Transverse colon (tissue), 4 donors: ENCODE measurements at places on chromosomes 6 and 20. TPM values are rescaled to one million over a fixed set of nuclear protein-coding genes. Genes with fewer than 3 reads are reported as not detected.

The SYTL3 gene
- 6.4 TPM for total RNA-seq

GRCh38 chr6:146154197-146154596 lies 125.3 kb downstream of the GRM1 start:
- no peaks in the 10 kb centered on the region for H3K36me3 ChIP-seq
- no peak for DNase-seq
- H3K4me3 ChIP-seq: no peak overlapping the region
- H3K4me1 ChIP-seq: no peaks in the 10 kb centered on the region
- H3K27ac ChIP-seq: no peak overlapping the region
- H3K27me3 ChIP-seq: no peaks in the 10 kb centered on the region

DNA sequence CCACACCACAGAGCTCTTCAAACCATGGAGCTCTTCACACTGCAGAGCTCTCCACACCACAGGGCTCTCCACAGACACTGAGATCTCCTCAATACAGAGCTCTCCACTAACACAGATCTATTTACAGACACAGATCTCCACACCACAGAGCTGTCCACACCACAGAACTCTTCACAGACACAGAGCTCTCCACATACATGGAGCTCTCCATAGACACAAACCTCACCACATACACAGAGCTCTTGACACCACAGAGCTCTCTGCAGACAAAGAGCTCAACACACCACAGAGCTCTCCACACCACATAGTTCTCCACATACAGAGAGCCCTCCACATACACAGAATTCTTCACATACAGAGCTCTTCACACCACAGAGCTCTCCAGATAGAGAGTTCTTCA lies 53.0 kb downstream of the ERMARD start:
- no peaks in the 10 kb centered on the region for H3K36me3 ChIP-seq
- H3K27ac ChIP-seq: no peak overlapping the region
- no peaks in the 10 kb centered on the region for H3K27me3 ChIP-seq

The CST4 gene
- total RNA-seq: not detected

GRCh38 chr6:5838656-5839396 lies 167.9 kb downstream of the NRN1 start:
- no peak overlapping the region for H3K4me3 ChIP-seq
- H3K4me1 ChIP-seq: no peaks in the 10 kb centered on the region
- H3K27ac ChIP-seq: no peak overlapping the region
- no peaks in the 10 kb centered on the region for H3K36me3 ChIP-seq

DNA sequence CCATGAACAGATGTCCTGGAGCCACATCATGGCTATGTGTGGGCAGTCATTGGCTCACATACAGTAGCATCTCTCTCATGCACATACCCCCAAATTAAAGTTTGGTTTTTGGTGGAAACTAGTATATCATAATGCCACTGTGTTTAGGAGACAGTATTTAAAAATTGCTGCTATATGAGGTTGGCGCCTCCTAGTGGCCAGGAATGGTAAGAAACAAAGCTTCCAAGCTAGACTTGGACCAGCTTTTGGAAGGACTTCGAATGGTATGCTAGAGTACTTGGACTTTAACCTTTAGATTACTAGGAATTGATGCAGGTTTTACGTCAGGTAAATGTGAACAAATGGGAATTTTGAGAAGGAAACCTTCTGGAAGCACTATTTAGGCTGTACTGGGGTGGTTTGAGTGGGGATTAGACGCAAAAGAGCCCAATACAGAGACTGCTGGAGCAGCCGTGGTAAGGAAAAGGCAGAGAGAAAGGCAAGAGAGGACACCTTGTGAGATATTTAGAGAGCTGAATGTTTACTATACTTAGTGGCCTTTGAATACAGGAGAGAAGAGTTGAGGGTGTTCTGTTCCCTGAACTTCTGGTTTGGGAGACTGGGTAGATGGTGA lies 23.8 kb downstream of the PRSS35 start:
- DNase-seq: peak; percentile 51
- no peaks in the 10 kb centered on the region for H3K4me1 ChIP-seq
- peaks cover 4% of the 10 kb centered on the region for H3K27me3 ChIP-seq
- no peak overlapping the region for H3K27ac ChIP-seq
- no peaks in the 10 kb centered on the region for H3K36me3 ChIP-seq

GRCh38 chr20:53635221-53635620 lies 41.6 kb upstream of the ZNF217 start:
- no peaks in the 10 kb centered on the region for H3K4me1 ChIP-seq
- H3K27me3 ChIP-seq: no peaks in the 10 kb centered on the region
- DNase-seq: no peak
- H3K27ac ChIP-seq: no peak overlapping the region
- no peak overlapping the region for H3K4me3 ChIP-seq

DNA sequence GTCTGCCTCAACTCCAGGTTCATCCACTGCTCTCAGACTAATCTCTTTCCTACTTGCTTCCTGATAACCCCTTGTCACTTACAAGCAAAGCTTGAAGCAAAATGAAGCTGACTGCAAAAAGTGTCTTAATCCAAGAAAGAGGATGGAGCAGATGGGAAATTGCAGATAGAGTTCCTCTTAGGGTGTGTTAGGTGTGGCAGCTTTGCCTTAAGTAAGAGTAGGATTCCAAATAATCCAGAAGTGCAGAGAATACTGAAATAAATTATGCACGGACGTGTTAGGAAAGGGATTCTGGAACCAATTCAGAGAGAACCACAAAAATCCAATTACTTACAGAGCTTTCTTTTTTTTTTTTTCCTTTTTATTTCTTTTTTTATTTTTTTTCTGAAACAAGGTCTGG lies 6.1 kb upstream of the RPL7L1 start:
- no peak overlapping the region for H3K4me3 ChIP-seq
- H3K36me3 ChIP-seq: no peaks in the 10 kb centered on the region
- DNase-seq: no peak
- no peaks in the 10 kb centered on the region for H3K27me3 ChIP-seq
- H3K27ac ChIP-seq: no peak overlapping the region

GRCh38 chr6:164124986-164125385 lies 710.5 kb downstream of the QKI start:
- H3K36me3 ChIP-seq: no peaks in the 10 kb centered on the region
- H3K4me3 ChIP-seq: no peak overlapping the region
- H3K27me3 ChIP-seq: no peaks in the 10 kb centered on the region
- DNase-seq: no peak
- H3K4me1 ChIP-seq: no peaks in the 10 kb centered on the region

DNA sequence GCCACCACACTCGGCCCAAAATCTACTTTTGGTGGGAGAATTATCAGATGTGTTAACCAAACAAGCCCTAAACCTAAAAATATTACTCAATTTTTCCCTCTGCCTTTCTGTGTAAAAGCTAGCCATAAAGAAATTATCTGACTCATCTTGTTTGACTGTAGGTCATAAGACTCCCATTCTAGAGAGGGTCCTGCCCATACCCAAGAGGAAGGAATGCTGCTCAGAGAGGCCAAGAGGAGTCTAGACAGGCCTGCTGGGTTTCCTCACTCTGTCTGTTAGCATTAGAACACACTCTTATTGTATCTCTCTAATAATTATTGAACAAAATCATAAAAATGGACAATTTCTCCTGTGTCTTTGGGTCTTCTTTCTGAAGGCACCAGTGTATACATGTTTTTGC lies 26.1 kb downstream of the C6orf141 start:
- no peak overlapping the region for H3K4me3 ChIP-seq
- DNase-seq: no peak
- H3K27me3 ChIP-seq: no peaks in the 10 kb centered on the region

GRCh38 chr6:2771079-2771478 lies 5.9 kb downstream of the WRNIP1 start:
- H3K27ac ChIP-seq: no peak overlapping the region
- H3K4me1 ChIP-seq: peaks cover 44% of the 10 kb centered on the region
- no peaks in the 10 kb centered on the region for H3K27me3 ChIP-seq
- H3K36me3 ChIP-seq: peaks cover 24% of the 10 kb centered on the region
- no peak for DNase-seq

The FAM162B gene
- total RNA-seq: not detected

- no peak overlapping the region for H3K27ac ChIP-seq
- no peaks in the 10 kb centered on the region for H3K27me3 ChIP-seq
- H3K36me3 ChIP-seq: no peaks in the 10 kb centered on the region
- no peak for DNase-seq
- no peak overlapping the region for H3K4me3 ChIP-seq
Measured at GRCh38 chr6:37871616-37872372, 52.3 kb downstream of the ZFAND3 start.
